Activated CD8-positive, alpha-beta memory T cell treated with anti-CD3 and anti-CD28 coated beads for 4 hours (primary cell): ENCODE measurements at places on chromosomes 16 and 17.

GRCh38 chr16:30775131-30775391 lies 11.9 kb downstream of the ZNF629 start:
- no peak for DNase-seq

DNA sequence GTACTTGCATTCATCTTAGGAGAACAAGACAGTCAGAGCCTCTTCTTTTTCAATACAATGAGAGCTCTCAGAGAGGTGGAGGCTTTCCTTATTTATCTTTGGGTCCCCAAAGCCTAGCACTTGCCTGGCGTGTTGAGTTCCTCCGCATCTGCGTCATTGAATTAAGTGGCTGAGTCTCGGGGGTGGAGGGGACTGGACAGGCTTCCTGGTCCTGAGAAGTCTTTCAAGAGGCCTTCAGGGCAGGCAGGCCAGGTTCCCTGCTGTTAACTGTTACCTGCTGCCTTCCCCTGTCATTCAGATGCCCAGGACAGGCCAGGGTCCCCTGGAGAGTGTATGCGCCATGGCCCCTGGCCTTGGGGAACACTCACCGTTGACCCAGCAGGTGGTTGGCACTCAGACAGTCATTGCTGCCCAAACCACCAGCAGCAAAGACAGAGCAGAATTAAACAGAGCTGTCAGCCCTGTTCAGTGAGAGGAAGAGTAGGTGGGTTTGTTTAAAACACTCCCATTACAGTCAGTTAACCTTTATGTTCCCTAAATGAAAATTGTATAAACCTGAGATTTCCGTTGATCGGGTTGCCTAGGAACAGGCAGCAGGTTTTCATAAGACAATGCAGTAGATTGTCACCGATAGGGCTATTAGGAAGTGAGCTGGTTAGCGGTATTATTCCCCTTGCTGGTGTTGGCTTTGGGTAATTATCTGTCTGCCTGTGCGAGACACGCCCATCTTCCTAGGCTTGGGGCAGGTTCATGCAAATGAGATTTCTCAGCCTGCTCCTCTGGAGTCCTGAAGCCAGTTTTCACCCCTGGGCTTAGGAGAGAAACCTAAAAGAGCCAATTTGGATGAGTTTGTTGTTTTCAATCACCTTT lies 132.7 kb downstream of the CCDC182 start:
- no peak for DNase-seq

DNA sequence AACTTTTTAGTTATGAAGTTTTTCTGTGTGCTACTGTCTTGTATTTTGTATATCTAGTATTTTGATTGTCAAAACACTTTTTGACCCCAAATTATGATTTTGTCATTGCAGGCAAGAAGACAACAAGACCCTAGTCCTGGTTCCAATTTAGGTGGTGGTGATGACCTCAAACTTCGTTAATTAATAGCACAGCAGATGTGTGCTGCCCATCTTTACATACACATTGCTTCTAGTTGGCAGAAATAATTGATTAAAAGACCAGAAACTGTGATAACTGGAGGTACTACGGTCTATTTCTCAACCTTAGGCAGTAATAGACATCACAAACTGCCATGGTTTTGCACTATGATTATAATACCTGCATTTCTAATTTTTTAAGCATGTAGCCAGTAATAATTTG lies 11.1 kb upstream of the PHAF1 start:
- no peak for DNase-seq

GRCh38 chr17:17893801-17894644 lies 57.2 kb upstream of the SREBF1 start:
- DNase-seq, result no peak

- DNase-seq, result no peak
Observed at GRCh38 chr16:64996641-64997040, 125.2 kb downstream of the CDH11 start.

DNA sequence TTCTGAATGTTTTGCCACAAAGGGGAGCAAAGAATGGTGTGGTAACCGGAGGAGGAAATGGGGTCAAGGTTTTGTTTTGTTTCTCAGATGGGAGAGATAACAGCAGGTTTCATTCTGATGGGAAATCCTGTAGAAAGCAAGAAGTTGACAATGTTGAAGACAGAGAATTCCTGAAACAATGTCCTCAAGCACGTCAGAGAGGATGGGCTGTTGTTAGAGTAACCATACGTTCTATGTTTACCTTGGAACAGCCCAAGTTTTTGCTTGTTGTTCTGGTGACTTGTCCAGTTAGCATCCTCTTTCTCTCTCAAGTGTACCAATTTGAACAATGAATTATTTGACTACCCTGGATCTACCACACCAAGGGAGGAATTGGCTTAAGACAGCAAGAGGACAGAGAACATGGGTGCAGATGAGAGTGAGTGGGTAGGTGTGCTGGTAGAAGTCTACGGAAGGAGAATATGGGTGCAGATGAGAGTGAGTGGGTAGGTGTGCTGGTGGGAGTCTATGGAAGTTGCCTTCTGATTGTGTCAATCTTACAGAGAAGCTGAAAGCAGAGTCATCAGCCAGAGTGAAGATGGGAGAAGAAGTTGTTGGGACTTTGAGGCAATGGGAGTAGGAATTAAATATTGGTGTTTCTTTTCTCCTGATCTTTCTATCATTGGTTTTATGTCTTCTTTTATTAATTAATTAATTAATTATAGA lies 14.8 kb upstream of the NSRP1 start:
- no peak for DNase-seq
